ENCODE measurements at places on chromosomes 3 and 15. TPM values are rescaled to one million over a fixed set of nuclear protein-coding genes. Genes with fewer than 3 reads are reported as not detected.

ATP13A4 gene
- total RNA-seq: 0.06 TPM

POLQ gene
- 6.3 TPM for total RNA-seq

DET1 gene
- total RNA-seq: 6.4 TPM

SCAANT1 gene
- not detected for total RNA-seq

ABHD17C gene
- total RNA-seq: 39.1 TPM

IL16 gene
- total RNA-seq: 0.25 TPM
